ENCODE measurements at places on chromosomes 6 and 20.
A peak's percentile ranks its signal among the peaks of the same experiment; 100 is the strongest.

DNA sequence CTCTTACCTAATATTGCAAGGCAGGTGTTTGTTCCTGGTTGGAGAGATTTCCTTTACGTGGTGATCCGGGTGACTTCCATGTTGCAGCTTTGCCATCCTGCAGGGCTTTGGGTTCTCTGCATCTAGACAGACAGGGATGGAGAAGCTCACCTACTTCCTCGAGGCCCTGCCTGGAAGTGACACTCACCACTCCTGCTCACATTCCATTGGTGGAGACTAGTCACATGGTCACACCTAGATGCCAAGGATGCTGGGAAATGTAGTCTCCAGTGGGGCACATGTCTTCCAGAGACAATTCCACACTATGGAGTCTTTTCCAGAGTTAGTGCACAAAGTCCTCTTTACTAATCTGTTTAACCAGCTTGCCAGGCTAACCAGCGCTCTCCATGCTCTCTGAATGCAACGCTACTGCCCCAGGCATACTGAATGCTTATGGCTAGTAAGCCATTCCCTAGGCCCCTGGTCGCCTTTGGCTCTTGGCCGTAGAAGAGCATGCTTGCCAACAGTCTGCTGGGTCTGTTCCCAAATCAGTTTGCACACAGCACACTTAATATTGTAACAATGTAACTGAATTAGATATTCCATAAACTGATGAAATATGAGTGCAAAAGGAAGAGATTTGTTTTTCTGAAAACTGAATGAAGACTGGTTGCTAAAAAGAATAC is 6.7 kb upstream of the KCNK15 start:
- DNase-seq = peak; percentile 24

DNA sequence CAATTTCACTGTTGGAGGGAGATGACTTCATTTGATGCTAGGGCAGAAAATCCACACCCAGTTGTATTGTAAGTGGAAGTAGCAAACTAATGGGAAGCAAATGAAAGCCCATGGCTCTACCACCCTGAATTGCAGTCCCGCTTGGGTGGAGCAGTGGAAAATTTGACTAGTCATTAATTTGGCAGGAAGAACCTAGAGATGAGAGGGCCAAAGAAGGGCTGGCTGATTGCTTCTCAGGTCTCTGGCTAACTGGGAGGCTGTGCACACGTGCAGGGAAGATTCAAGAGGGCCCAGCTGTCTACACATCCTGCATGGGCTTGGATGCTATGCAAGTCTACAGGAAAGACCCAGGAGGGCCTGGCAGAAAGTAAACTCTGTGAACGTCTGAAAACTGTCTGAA is 466.2 kb downstream of the TFAP2A start:
- no peak for DNase-seq

- no peak for DNase-seq
Observed at GRCh38 chr6:167700199-167700598, 126.5 kb upstream of the AFDN start.

DNA sequence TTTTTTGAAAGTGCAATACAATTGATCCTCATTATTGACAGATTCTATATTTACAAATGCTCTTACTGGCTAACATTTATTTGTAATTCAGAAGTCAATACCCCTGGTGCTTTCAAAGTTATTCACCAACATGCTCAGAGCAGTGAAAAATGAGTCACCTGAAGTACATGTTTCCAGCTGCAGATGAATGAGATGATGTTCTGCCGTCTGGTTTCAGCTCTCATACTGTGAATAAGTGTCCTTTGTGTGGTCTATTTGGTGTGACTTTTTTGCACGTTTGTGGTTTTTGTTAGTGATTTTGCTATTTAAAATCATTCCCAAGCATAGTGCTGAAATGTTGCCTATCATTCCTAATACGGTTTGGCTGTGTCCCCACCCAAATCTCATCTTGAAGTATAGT is 22.3 kb upstream of the EYA4 start:
- DNase-seq = no peak

- no peak for DNase-seq
Observed at GRCh38 chr6:129276986-129277385, 394.0 kb downstream of the LAMA2 start.

DNA sequence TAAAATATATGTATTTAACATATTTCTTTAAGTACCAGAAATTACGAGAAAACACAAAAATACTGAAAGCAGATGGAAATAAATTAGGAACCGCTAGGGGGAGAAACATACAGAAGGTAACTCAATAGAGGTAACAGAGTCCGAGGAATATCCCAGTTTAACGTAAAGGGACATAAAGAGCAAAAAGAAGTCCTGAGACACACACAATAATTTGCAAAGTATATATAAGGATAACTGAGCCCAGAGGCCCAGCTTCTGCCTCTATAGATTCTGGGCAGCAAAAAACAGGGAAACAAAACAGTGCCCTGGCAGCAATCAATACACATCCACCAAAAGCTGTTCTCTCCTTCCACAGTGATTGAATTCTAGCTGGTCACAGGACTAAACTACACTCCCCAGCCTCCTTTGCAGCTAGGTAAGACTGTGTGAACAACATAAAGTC is 15.1 kb downstream of the TBC1D32 start:
- no peak for DNase-seq

GRCh38 chr20:53879048-53879684 is 191.2 kb downstream of the BCAS1 start:
- DNase-seq = no peak

- DNase-seq = no peak
Observed at GRCh38 chr6:24506814-24507520, 12.2 kb downstream of the ALDH5A1 start.

- DNase-seq = no peak
Observed at GRCh38 chr6:6803180-6803977, 214.9 kb downstream of the LY86 start.

DNA sequence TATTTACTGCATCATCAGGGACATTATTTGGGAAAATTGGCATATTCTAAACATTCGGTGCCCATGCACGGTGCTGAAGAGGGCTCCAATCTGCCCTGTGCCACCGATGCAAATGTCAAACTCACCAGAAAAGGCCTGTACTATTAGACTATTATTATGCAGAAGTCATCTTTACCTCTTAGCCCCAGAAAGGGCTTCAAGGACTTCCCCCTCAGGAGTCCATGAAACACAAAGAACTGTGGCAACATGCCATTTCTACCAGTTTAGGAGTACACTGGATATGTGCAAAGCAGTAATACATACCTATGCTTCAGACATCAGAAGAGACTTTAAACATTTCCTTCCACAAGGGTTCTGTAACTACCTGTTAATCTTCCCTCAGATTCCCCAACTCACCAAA is 8.6 kb downstream of the DIDO1 start:
- no peak for DNase-seq

- peak; percentile 55 for DNase-seq
Observed at GRCh38 chr20:63553933-63554290, at the start of gene FNDC11. TSS of gene FNDC11 (plus strand) at chr20:63554159. CDS start at chr20:63555664, 1,505 bp downstream.

GRCh38 chr6:44681761-44682160 is 294.3 kb downstream of the CDC5L start:
- no peak for DNase-seq

DNA sequence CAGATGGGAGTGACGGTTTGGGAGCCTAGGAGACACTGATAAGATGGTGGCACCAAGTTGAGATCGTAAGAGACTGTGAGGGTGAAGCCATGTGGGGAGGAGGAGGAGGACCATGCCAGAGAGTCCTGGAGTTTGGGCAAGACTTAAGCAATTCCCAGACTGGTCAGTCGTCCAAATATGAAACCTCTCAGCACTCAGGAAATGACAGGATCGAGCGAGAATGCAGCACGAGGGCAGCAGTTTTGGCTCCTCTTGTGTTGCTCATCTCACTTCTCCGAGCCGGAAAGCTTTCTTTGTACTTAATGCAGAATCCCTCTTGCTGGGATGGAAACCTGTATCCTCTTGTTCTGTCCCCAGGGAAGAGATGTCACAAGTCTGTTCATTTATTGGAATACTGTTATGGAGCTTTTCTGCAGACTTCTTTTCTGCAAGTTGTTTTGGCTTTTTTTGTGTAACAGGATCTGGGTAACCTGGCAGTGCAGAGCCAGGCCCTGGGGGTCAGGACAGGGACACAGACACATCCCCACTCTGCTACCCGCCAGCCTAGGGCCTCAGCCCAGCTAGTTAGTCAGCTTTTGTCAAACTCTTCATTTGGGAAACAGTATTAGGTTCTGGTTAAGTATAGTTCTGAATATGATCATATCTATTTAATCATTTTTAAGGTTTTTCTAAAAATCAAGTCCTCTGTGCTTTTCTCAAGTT is 34.3 kb downstream of the FNDC1 start:
- DNase-seq = no peak

DNA sequence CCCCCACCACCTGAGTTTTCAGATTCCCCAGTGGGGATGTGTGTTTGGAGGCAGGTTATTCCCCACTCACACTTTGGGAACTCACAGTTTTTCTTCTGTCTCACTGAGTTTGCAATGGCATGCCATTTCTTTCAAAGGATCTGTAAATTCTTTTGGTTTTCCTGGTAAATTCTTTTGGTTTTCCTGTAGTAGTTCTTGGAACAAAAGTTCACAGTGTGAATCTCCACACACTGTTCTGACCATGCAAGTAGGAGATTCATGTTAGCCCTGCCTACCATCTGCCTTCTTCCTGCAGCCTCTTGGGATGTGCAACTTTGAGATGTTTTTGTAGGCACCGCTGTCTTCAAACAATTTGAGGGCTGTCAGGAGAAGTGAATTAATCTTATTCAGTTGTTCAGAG is 165.6 kb upstream of the OGFRL1 start:
- no peak for DNase-seq

DNA sequence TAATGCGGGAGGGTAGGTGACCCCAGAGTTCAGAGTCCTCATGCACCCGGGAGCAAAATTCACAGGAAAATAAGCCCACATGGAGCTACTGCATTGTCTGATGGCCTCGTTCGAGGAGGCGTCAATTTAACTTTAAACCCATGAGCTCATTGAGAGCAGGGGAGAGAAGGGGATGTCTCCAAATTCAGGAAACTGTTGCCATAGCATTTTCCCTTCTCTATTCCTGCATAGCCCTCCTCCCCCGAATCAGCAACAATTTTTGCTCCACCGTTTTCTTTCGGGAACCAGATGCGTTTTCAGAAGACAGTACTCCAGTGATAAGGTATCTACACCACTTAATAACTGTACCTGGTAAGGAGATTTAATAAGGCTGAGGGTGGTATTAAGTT is 324 bp upstream of the LAMP5 start:
- no peak for DNase-seq

- no peak for DNase-seq
Observed at GRCh38 chr20:10611357-10611756, 62.4 kb downstream of the JAG1 start.

DNA sequence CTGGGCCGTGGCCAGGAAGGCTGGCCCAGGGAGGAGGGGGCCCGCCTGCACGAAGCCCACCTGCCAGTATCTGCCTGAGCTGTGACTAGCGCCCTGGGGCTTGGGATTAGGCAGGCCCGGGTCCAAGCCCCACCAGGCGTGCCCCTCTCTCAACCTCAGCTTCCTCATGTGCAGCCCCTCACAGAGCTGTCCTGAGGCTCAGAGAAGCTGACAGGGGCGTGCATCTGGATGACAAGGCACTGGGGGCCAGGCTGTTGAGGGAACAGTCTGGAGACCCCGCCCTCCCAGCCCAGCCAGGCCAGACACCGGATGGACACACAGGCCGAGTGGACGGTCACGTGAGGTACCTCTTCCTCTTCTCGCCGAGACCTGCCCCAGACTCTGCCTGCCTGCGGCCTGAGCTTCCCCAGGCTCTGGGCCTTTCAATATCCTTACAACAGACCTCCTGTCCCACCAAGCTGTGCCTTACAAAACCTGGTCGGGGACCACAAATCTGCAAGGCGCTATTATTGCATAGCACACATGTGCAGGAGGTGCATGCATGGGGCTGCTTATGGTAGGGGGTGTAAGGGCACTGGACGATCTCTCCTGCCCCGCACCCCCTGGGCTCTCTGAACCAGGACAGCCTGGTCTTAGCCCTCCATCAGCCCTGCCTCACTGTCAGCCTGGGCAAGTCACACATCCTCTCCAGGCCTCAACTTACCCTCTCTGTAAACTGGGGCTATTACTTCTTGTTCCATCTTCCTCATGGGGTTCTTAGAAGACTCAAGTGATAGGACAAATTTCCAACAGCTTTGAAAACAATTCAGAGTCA is 20.0 kb downstream of the NOL4L start:
- no peak for DNase-seq

GRCh38 chr20:48564982-48565539 is 262.7 kb downstream of the PREX1 start:
- no peak for DNase-seq

- no peak for DNase-seq
Observed at GRCh38 chr6:13355999-13356785, 27.9 kb upstream of the TBC1D7 start.

DNA sequence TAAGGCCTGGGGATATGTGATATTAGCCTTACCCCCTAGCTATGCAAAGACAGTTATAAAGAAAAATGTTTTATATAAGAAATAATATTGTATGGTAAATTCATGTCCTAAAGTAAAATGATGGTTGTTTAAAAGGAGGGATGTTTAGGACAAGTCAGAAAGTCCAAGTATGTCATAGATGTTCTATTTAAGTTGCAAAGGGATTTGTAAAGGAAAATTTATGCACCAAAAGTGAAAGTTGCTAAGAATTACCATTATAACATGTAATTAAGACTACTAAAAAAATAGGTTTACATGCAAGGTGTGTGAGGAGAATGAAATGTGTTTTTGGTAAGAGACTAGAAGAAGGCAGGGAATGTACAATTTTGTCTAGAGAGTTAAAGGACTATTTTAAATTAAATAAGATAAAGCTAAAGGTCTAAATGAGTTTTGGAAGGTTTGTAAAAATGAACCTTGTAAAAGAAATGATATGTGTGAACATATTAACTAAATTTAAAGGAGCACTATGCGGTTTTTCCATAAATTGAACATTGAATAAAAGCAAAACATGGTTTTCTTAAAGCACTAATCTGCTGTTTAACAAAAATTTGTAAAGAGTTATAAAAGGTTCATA is 22.7 kb upstream of the GOPC start:
- DNase-seq = no peak

GRCh38 chr6:43061861-43062260 is 2.4 kb downstream of the KLC4 start:
- DNase-seq = no peak

- DNase-seq = no peak
Observed at GRCh38 chr6:34170346-34170745, 24.5 kb upstream of the GRM4 start.

DNA sequence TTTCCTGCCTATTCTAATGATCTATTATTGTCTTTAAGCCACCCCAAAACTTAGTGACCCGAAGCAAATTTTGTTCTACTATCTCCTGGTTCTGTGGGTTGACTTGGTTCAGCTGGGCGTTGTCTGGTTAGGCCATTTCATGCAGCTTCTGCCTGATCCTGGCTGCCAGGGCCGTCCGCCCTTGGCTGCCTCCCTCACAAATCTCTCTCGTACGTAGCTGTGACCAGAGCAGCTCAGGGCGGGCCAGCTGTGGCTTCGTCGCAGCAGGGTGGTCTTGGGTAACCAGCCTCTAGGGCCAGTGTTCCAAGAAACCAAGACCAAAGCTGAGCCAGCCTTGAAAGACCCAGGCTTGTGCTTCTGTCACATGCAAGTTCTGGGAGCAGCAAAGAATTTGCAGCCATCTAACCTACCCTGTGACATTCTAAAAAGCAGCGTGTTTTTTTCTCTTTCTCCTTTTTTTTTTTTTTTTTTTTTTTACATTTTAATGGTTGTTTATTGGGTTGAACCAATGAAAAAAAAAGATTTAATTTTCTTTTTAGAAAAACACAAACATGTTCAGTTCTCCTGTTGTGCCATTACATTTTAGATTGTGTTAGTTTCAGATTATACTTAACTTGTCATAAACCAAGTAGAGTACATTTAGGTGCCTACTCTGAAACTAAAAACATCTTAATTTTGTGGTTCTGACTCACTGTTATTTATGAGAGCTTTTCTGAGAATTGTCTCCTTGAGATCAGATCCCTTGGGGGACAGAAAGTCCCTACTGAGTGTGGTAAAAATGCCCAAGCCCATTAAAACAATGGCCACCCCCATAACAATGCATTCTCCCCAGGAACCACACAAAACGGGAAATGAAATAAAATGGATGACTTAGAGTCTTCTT is 83.9 kb downstream of the ZDHHC14 start:
- no peak for DNase-seq
